AG04450 (cell line): ENCODE measurements at places on chromosomes 6 and 20.

- DNase-seq = no peak
These were observed 232.1 kb upstream of the TENT5A start for GRCh38 chr6:81984599-81984998.

DNA sequence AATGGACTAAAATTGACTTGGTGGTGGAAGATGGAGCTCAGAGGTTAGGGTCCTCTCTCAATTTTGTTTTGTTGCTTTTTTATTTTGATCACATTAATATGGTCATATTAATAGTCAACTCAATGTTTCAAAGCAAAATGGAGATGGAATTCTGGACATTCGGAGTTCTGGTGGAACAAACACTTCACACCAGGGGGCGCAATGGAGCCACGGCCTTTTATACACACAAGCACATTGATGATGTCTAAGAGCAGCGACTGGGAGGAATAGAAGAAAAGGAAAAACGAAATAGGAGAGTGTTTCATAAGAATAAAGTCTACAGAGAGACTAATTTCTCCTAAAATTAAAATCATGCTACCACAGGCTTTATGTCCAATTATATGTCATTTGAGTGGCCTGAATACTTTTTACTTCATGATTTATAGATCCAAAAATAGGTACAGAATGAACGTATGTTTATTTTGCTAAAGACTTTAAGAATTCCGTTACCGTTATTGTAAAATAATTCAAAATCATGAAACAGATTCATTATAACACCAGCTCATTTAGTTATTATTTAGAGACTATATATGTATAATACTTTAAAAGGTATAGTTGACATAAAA, 197.6 kb upstream of the SASH1 start:
- peak; percentile 36 for DNase-seq

GRCh38 chr6:111458670-111459232, 24.3 kb downstream of the REV3L start:
- DNase-seq = no peak

- DNase-seq = no peak
These were observed 1.3 kb downstream of the RNF146 start for GRCh38 chr6:127267646-127268625.

DNA sequence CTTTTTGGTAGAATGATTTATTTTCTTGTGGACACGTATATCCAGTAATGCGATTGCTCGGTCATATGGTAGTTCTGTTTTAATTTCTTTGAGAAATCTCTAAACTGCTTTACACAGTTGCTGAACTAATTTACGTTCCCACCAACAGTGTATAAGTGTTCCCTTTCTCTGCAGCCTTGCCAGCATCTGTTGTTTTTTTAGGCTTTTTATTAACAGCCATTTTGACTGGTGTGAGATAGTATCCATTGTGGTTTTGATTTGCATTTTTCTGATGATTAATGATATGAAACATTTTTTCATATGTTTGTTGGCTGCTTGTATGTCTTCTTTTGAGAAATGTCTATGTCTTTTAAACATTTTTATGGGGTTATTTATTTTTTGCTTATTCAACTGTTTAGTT, 196.7 kb downstream of the MOXD1 start:
- no peak for DNase-seq

DNA sequence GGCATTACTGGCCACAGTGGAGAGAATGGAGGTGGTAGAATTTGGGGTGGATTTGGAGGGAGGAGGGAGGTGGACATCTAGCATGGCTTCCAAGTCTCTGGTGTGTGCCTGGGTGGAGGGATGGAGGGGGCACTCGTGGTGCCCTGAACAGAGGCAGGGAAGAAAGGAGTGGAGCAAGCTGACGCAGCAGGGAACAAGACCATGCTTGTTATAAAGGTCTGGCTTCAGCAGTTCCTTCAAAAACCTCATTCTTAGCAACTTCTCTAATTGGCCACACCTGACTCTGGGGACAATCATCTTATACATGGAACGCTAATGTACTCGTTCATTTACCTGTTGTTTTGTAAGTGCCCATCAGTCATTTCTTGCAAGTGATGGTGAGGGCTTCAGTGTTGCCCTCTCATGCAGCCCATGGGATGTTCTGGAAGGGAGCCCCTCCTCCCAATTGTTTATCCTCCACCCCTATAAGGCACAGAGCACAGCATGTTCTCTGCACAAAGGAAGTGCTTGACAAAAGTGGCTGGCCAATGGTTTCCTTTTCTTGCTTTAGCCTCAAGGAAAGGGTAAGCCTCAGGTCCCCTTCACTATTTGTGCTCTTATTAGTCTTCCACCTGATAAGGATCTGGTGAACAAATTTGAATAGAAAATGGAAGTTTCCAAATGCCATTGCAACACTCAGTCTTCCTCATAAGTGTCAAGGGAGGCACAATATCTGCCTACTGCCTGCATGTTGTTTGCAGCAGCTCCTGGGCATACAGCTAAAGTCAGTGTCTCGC, 39.3 kb downstream of the GFOD1 start:
- DNase-seq = no peak

DNA sequence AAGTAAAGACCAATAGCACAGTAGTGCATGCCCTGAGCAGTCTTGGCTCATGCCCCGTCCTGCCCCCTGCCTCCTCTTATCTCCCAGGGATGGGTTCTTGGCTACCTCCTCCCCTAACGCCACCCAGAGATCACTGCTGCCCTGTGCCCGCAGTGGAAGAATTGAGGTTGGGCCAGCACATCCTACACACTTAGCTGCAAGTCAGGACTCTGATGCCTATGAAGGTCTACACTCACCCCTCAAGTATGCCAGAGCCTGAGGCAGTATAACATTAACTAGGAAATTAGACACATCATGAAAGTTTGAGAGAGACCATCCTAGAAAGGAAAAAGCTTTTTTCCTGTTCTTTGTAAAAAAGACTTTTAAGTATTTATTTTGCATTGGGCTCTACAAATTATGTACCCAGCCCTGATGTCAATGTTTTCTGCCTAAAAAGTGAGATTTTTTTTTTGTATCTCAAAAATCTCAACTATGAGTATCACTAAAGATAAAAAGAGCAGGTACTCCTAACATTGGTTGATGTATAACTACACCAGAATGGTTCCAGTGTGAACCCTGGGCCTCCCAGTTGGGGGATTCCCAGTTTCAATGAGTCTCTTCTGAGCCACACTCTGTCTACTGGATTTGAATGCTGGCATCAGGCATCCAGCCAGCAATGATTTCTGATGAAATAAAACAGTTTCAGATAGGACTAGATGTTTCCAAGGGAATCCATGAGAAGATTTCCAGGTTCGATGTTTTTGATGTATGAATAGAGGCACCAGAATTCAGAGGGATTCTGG, 115.4 kb downstream of the ISM1 start:
- DNase-seq = no peak

DNA sequence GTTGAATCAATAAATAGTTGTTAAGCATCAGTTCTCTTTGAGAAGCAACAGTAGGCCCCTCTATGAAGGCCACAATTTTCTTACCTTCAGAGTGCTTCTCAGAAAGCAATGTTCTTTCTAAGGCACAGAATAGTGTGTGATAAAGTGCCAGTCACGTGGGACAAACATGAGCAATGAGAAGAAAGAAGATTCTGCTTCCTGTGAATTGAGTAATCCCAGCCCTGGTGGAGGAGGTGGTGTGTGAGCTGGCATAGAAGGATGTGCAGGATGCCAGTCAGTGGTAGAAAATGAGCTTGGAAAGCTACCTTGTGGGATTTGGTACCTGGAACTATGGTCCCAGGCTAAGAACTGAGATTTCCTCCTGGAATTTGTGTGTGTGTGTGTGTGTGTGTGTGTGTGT, 21.7 kb downstream of the KIZ start:
- DNase-seq = no peak

DNA sequence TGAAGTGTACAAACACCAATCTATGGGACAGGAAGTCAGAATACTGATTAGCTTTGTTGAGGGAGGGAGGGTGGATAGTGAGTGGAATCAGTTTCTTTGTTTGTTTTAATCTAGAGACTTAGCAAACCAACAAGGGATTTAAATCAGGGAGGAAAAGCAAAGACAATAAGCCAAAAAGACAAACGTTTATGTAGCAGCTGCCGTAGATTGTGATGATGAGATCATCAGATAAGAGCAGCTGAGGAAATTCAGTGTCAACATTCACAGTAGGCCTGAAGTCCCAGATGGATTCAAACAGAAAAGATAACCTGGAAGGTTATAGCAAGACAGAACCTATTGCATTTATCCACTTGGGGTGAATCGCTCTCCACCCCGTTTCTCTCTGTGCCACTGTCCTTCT, 104.9 kb upstream of the SYNDIG1 start:
- no peak for DNase-seq

DNA sequence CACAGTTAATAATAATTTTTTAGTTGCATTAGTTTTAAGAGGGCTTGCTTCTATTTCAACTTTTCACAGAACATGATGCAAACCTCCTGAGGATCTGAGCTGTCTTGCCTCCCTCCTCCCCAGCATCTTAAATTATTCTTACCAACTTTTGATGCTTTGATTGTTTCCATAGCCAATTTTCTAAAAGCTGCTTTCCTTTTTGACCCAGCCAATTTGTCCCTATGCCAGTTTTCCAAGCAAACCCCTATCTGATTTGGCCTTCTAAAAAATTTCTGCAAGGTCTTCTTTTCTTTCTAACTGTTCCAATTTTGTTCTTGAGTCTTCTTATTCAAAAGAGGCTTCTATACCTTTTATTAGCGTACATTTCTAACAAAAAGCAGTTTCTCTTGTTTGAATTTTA, 26.5 kb upstream of the SNAP25 start:
- DNase-seq = no peak

- DNase-seq = no peak
These were observed 1059.6 kb downstream of the HACE1 start for GRCh38 chr6:103799971-103800670.

DNA sequence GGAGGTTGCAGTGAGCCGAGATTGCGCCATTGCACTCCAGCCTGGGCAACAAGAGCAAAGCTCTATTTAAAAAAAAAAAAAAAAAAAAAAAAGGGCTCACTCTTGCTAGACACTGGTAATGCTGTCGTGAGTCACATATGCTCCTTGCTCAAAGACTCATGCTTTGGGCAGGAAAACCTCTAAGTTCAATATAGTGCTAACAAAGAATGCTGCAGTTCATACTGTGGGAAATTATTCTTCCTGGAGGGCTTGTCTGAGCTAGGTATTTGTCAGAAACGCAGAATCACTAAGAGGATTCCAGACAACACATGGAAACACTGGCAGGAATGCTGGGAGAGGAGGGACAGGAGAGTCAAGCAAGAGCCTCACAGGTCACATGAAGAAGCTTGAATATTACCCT, 2.3 kb upstream of the LYRM2 start:
- DNase-seq = no peak

GRCh38 chr6:132096245-132096644, 145.1 kb upstream of the CCN2 start:
- DNase-seq = no peak

GRCh38 chr6:169723991-169724493, 258 bp downstream of the PHF10 start:
- DNase-seq = no peak

GRCh38 chr6:128336436-128337095, 183.8 kb downstream of the PTPRK start:
- no peak for DNase-seq

GRCh38 chr6:18330548-18331081, 56.5 kb upstream of the RNF144B start:
- DNase-seq = no peak

- DNase-seq = no peak
These were observed 35.4 kb downstream of the BFSP1 start for GRCh38 chr20:17495826-17496225.

DNA sequence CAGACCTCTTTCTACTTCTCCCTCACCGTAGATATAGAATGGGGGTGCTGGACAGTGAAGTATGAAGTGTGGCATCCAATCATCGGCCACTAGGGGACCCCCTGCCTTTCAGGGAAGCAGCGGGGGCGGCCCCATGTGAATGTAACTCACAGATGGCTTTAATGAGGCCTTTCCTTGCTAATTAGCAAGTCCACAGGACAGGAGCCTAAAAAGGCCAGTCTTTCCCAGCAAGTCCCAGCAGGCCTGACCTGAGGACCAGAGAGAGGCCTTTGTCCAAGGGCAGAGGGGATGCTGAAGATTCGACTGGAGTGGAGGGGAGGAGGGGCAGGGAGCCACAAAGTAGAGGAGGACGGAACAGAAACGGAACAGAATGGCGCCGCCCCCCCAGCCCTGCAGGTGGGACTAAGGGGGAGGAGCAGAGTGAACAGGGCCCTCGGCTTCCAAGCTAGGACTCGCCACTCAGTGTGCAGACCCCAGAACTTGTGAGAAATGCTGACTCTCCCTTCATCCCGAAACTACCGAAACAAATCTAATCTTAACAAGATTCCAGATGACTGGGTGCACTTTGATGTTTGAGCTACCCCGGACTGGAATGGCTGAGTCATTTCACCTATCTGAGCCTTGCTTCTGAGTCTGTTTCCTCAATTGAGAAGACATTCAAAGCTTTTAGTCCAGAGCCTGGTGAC, 5.8 kb downstream of the C6orf132 start:
- DNase-seq = peak; percentile 42

GRCh38 chr6:166782520-166782919, 155.5 kb upstream of the RPS6KA2 start:
- no peak for DNase-seq

GRCh38 chr6:154591234-154591633, 80.7 kb upstream of the CNKSR3 start:
- no peak for DNase-seq

GRCh38 chr20:22063753-22064152, 358.3 kb downstream of the PAX1 start:
- no peak for DNase-seq

DNA sequence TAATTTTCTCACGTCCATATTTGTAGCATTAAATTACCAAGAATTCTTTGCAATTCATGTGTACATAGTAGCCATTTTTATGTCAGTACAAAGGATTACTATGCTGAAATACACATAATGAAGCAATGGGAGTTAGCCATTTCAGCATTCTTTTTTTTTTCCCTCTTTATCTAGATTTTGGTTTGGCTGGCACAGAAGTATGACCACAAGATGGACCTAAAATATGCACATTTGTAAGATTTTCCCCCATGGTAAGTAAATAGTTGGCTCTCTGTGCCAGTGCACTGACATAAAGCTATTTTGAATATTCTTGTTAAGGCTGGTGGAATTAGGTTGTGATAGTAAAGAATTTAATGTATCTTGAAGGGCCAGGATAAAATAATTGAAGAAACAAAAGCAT, 486.1 kb upstream of the BTBD3 start:
- DNase-seq = no peak

- DNase-seq = no peak
These were observed 155.1 kb upstream of the SOX4 start for GRCh38 chr6:21438237-21438985.

DNA sequence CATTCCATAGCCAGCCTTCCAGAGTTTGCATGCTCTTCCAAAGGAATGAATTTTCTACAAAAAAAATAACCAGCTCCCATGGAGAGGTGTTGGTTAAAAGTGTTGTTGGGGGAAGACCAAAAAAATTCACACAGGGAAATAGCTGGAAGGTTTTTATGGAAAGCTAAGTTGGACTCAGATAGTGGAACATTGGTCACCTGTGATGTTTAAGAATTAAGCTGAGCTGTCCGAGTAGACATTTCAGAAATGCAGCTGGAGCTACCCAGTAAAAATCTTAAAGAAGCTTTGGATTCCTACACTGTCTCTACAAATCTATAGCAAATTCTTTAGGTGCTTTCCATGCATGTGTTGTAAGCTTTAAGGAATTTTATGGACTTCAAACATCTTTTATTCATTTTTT, 155.5 kb downstream of the THBS2 start:
- DNase-seq = no peak
